Progenitor cell of endocrine pancreas (in vitro differentiated cells): ENCODE measurements at places on chromosomes 7 and 10.

DNA sequence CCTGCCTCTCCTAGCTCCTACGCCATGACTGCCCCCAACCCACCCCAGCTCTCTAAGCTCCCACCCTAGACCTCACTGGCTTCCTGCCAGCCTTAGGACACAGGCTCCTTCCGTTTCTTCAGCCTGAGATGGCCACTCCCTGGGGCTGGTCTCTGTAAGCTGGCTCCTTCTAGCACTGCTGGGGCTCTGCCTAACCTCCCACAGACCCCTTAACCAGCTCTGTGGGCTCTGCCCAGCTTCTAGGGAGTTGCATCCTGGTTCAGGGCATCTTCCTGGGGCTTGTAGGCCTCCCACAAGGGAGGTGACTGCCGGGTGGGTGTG lies 478.6 kb upstream of the KLF6 start:
- DNase-seq = no peak

GRCh38 chr10:24882047-24882698 lies 70.2 kb downstream of the PRTFDC1 start:
- DNase-seq = no peak

- DNase-seq = peak; percentile 57
These were observed 67.6 kb upstream of the CTNNA3 start for GRCh38 chr10:67763499-67764011.

DNA sequence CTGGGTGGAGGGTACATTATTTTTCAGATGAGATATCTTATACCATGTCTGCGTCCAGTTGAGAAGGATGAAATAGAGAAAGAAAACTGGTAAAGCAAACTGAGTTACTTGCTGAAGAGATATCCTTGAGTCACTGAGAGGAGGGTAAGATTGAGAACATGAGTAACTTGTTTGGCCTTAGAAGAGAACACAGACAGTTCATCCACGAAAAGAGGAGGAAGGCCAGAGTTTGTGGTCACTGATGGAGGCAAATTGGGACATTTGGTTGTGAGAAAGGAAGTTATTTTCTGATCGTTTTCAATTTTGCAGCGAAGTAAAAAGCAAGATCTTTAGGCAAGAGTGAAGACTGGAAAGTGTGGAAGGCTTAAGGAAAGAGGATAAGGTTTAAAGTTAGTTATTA lies 15.6 kb downstream of the MBL2 start:
- DNase-seq = no peak

DNA sequence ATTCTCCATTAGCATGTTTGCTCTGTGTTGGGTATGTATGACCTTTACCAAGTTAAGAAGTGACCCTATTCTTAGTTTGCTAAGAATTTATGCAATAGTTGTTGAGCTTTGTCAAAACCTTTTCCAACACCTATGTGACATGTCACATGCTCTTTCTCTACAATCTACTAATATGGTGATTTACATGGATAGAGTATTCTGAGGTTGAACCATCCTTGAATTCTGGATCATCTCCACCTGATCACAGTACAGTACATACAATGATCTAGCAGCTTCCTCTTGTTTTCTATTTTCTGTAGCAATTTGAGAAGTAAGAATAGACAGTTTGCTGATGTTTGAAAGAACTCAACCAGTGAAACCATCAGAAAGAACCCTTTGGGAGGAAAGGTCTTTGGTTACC lies 101.2 kb upstream of the PDGFA start:
- DNase-seq = no peak

- no peak for DNase-seq
These were observed 21.8 kb downstream of the ASZ1 start for GRCh38 chr7:117405519-117405918.

DNA sequence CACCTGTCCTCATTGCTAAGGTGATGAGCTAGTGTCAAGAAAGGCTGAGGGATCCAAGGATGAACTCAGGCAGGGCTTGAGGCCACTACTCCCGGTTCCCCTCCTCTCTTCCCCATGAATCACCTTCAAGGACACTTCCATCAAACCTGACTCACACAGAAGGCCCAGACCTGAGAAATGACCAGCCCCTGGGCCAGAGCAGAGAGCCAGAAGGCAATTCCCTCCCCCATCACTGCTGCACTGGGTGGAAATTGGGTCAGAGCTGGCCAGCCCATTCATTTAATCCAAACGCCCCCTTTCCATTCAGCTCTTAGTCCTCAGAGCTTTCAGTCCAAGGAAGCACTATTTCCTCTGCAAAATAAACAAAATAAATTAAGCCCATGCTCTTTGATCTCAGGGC lies 182.0 kb downstream of the KCNMA1 start:
- no peak for DNase-seq

DNA sequence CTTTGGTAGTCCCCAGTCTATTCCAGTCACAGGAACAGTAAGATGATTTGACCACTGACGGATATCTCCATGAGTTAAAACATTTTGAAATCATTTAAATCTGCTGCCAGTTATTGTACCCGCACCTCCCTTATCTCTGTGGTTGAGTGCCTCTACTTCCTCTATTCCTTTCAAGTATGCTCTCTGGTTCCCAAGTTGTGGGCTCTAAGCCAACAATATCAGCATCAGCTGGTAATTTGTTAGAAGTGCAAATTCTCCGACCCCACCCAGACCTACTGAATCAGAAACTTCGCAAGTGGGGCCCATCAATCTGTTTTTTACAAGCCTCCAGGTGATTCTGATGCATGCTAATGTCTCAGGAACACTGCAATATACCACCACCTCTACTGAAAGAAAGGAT lies 235.5 kb downstream of the CCSER2 start:
- DNase-seq = no peak

GRCh38 chr7:133869556-133869955 lies 257.6 kb upstream of the LRGUK start:
- DNase-seq = no peak

DNA sequence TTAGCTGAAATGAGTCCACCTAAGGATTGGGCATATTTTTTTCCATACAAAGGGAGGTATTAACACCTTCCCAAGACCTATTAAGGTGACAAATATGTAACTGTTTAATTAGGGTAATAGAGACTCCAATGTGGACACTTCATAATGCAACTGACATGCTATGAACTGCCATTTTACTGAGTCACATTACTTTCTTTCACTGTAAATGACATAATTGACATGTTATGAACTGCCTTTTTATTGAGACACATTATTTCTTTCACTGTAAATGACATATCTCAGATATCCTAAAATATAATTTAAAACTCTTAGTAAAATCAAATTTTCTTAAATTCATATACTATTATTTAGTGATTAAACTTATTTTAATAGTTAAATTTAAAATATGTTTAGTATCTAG lies 528.8 kb upstream of the PCDH15 start:
- no peak for DNase-seq

DNA sequence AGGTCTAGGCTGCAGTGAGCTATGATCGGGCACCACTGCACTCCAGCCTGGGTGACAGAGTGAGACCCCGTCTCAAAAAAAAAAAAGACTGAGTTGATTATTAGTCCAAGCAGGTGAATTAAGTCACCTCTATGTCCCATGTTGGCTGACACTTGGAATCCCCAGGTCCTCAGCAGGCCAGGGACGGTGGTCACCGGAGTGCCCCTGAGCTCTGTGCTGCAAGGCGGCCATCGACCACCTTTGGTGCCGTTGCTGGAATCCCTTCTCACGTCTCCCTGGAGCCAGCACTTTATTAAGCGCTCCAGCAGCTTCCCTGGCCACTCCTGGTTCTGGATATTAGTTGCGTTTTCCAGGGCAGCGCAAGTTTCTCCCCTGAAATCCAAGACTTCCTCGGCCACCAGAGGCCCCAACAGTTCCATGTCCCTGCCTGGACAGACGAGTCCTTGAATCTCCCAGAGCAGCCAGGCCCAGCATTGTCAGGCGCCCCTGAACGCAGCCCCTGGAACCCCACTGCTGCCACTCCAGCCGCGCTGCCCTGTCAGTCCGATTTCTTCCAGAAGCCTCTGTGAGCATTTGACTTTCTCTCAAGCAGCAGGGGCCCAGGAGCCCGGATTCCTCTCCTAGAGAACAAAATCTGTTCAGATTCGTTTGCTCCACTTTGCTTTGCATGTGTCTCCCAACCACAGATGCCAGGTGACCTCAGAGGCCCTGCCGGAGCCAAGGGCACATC lies 38.4 kb upstream of the FOXL3 start:
- DNase-seq = no peak
